NCI-H1092 (cell line): ENCODE measurements at places on chromosomes 6 and 20.
A peak's percentile ranks its signal among the peaks of the same experiment; 100 is the strongest.

DNA sequence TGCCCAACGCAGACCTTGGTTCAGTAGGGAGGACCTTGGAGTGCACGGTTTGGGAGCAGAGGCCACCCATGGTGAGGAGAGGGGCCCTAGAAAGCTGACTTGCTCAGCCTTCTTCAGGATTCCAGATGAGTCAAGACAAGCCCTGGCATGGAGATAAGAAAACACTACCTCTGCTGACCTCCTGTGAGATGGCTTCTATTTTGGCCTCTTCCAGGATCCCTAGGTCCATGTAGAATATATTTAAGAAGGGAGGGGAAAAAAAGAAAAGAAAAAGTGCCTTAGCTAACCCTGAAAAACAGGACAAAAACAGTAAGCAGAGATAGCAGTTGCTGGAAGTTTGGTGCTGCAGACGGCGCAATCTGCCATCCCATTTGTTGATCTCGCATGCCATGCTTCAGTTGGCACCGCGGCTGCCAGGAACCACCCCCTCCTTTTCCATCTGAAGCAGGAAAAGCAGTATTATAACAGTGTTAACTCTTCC, 100.0 kb downstream of the ARMC2 start:
- no peak for DNase-seq

- no peak for DNase-seq
These were observed 45.8 kb downstream of the QKI start for GRCh38 chr6:163460307-163460782.

- no peak for DNase-seq
These were observed 48.3 kb upstream of the RIPPLY2 start for GRCh38 chr6:83804886-83805285.

- no peak for DNase-seq
These were observed 12.5 kb upstream of the BFSP1 start for GRCh38 chr20:17543531-17544131.

- DNase-seq: peak; percentile 25
These were observed 137.6 kb downstream of the IMPG1 start for GRCh38 chr6:75934643-75935472.

DNA sequence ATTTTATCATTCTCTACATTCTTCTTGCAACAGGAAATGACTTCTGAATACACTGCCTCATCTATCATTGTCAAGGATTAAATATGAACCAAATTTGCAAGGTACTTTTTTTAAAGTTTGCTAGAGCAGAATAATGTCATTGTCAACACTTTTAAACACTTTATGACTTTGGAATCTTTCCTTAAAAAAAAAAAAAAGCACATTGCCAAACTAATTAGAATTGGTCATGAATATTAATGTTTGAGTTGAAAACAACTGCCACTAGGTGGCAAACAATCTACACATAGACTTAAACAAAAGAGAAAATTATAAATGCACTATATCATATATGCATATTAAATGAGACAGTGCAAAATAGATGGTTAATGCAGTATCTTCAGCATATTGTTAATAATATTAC, 32.5 kb upstream of the TMEM244 start:
- no peak for DNase-seq

DNA sequence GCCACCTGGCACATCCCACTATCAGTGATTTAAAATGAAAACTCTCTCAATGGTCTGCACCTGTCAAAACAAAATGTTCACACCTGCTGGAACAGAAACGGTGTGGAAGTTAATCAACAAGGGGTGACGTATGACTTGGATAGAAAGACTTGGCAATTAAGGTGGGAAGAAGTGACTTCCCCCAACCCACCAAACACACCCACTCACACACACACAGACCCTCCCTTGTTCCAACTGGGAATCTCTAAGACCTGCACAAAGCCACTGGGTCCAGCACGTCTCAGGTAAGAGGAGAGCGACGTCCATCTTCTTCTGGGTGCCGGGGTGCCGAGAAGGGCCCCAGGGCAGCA, 25.1 kb upstream of the TCFL5 start:
- DNase-seq: no peak

- peak; percentile 66 for DNase-seq
These were observed 25.8 kb upstream of the CARMIL1 start for GRCh38 chr6:25253351-25253750.

DNA sequence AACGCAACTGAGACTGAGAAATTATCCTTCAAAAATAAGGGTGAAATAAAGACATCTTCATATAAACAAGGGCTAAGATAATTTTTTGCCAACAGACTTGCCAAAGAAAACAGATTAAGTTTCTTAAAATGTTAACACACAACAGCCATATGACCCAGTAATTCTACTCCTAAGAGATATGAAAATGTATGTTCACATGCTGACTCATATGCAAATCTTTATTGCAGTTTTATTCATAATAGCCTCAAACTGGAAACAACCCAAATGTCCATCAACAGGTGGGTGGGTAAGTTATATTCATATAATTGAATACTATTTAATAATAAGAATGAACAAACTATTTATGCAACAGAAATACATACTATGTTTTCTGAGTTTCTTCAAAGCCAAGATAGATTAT, 140.1 kb downstream of the REV3L start:
- no peak for DNase-seq

DNA sequence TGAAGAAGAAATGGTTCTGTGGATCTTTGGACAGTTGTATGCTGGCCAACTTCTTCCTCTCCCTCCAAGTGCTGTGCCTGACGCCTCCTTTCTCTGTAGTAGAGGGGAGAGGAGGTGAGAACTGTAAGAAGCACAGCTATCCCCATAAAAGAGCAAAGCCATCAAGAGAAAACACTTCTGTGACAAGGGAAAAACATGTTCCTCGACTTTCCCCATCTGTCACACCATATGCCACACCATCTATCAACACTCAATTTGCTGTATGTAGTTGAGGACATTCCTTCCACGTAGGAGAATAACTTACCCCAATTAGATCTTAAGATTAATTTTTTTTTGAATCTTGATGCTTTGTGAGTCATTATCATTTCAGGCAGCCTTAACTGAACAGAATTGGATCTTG, 156.2 kb upstream of the PLCB4 start:
- DNase-seq: no peak

GRCh38 chr6:138424004-138424904, 20.2 kb downstream of the HEBP2 start:
- DNase-seq: no peak

- DNase-seq: no peak
These were observed 742 bp downstream of the TBCC start for GRCh38 chr6:42745083-42745639.

DNA sequence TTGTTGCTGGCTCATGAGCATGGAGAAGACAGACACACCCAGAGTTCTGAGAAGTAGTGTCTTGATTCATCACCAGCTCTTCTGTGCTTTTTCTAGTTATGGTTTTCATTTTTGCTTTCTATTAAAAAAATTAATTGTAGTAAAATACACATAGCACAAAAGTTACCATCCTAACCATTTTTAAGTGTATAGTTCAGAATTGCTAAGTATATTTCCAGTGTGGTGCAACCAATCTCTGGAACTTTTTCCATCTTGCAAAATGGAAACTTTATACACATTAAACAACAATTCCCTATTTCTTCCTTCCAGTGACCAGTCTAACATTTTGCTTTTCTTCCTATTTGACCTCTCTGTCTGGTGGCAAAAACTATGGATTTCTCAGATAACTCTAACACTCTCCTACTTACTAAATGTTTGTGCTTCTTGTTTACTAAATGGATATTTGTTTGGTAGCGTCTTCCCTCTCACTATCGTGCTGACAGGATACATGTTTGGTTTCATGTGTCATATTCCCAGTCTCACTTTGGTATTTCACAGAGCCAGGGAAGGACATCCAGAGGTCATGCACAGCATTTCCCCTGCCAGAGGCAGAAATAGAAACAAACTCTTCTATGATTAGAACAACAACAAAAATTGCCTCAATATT, 40.6 kb downstream of the TXLNB start:
- DNase-seq: no peak

DNA sequence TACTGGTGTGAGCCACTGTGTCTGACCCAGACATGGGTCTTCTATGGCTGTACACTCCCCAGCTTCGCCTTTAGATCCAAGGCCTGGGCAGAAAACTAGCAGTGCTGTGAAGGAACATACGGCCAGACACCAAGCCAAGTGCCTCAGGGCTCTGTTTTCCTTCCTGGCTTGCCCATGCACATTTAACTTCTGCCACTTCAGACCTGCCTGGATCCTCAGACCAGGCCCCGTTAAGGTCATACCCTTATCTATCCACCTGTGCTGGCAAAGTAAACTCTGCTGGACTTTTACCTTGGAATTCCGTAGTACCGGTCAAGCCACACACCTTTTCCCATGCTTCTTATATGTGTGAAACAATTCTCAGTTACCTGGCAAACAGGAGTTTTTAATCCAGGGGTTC, 644.8 kb downstream of the PTPRT start:
- DNase-seq: no peak

- DNase-seq: no peak
These were observed 50.4 kb downstream of the RBM38 start for GRCh38 chr20:57441510-57442154.

DNA sequence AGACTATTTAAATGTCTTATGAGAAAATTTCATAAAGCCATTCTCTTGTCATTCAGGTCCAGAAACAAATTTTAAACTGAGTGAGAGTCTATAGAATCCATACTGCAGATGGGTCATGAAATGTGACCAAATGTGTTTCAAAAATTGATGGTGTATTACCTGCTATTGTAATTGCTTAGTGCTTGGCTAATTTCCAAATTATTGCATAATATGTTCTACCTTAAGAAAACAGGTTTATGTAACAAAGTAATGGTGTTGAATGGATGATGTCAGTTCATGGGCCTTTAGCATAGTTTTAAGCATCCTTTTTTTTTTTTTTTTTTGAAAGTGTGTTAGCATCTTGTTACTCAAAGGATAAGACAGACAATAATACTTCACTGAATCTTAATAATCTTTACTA, 5.0 kb downstream of the MARCKS start:
- DNase-seq: no peak

GRCh38 chr20:3339571-3339970, 67.9 kb downstream of the DNAAF9 start:
- no peak for DNase-seq

DNA sequence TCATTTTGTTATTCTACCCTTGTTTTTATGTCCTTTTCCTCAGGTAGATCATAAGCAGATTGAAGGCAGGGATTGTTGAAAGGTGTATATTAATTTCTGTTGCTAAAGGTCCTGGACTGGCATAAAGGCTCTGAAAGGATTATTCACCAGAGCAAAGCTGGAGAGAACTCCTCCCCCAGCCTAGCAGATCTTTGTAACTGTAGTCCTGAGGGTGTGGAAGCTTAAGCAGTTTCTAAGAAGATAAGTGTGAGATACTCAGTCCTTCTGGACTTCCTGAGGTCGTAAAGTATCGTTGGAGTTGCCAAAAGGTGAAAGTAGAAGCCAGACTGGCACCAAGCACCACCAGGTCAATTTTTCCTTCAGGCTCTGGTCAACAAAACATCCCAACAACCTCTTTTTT, 24.2 kb downstream of the CGA start:
- DNase-seq: no peak
